Fibroblast of pulmonary artery (primary cell): ENCODE measurements at places on chromosomes 5 and 9.

DNA sequence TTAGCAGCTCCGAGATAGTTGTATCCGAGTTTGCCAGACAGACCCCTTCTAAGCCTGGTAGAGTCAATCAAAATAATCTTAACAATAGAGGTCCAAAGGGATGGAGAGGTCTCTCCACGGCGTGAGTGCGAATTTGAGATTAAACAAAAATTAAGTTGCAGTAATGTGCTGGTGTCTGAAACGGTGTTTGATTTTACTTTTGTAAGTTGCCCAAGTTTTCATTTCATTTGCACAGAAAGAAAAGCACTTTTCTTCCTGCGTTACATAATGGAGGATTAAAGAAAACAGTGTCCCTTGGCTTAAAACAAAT lies 1.2 kb downstream of the IRX1 start:
- DNase-seq = no peak

DNA sequence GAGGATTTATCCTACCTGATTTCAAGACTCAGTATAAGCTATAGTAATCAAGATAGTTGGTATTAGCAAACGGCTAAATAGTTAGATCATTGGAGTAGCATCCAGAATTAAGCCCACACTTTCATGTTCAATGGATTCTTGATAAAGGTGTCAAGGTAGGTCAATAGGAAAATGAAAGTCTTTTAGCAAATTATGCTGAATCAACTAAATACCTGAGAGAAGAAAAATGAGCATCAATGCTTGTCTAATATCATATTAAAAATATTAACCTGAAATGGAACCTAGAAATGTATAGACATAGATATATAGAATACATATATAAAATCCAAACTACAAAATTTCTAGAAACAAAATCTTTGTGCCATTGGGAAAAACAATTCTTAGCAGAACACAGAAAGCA lies 685.6 kb downstream of the DTWD2 start:
- no peak for DNase-seq

- peak; percentile 6 for DNase-seq
Measured at GRCh38 chr5:141121563-141121962, at the start of gene PCDHB4. Gene PCDHB4 (plus strand): TSS chr5:141121818. CDS start chr5:141121999, 181 bp downstream.

GRCh38 chr5:10627160-10627701 lies 63.4 kb downstream of the ANKRD33B start:
- DNase-seq = no peak

DNA sequence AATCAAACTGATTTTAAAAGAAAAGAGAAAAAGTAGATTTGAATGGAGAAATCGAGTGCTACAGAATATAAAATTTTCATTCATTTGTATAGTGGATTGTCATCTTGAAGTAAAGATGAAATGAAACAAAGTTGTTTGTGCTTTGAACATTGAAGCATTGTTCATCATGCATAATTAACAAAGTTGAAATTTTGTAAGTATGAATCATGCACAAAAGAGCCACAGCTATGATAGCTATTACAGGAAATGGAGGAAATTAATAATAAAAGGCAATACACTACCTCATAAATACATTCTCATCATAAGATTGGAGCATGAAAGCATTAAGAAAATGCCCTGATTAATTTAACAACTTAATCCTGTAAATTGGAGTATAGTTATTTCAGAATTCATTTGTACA lies 153.4 kb upstream of the TLX3 start:
- DNase-seq = peak; percentile 44

GRCh38 chr9:125707472-125707804 lies 430 bp upstream of the MAPKAP1 start:
- no peak for DNase-seq

DNA sequence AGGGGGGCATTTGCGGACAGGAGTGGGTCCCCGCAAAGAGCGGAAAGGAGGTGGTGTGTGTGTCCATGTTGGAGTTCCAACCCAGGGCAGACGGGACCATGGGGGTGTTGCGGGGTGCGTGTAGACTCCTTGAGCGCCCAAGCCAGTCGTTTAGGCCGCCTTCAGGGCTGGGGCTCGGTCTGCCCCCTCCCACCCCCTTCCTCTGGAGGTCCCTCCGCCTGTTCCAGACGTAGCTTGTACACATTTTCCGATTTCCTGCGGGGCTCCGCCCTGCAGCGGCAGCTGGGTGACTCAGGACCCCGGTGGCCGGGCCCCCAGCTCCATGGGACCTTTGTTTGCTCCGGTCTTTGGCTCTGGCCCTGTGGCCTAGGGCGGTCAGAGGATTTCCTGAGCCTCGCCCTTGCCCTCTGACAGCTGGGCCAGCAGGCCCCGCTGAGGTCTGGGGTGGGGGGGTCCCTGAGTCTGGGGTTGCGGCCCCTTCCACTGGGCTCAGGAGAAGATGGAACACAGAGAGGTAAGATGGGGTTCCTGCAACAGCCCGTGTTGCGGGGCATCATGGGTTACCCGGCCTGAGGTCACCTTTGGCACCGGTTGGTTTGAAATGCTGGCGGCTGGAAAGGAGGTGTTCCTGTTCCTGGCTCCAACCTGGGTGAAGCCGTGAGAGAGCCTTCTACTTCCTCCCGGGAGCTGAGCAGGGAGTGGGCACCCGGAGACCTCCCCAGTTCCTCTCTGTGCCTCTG lies 1.5 kb downstream of the PKN3 start:
- no peak for DNase-seq

DNA sequence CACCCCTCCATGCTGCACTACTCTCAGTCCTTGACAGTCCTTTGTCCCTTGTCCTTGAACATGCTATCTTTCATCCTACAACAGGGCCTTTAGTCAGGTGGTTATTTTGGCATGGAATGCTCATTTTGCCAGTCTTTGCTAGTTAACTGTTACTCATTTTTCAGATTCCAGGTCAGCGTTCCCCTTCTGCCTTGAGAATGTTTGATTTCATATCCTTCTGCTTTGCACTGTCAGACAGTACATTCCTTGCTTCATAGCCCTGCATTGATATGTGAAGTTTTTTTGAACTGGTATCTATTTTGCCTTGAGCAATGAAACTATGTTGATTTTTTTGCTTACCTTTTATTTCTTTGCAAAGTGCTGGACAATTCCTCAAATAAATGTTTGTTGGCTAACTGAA lies 638.2 kb upstream of the SEMA6A start:
- DNase-seq = no peak

GRCh38 chr5:113203916-113204315 lies 227.3 kb downstream of the DCP2 start:
- no peak for DNase-seq

GRCh38 chr5:111984044-111984443 lies 227.1 kb upstream of the NREP start:
- DNase-seq = peak; percentile 82

- DNase-seq = no peak
Measured at GRCh38 chr9:33124751-33125381, 42.3 kb downstream of the B4GALT1 start.

GRCh38 chr5:111134087-111134486 lies 41.9 kb downstream of the WDR36 start:
- peak; percentile 74 for DNase-seq

GRCh38 chr5:174301848-174302625 lies 256.5 kb downstream of the NSG2 start:
- DNase-seq = no peak
